Umbilical cord (tissue), 2 donors: ENCODE measurements at places on chromosomes 1 and 21.

GRCh38 chr1:232883992-232884661 is 66.3 kb upstream of the NTPCR start:
- DNase-seq = no peak

DNA sequence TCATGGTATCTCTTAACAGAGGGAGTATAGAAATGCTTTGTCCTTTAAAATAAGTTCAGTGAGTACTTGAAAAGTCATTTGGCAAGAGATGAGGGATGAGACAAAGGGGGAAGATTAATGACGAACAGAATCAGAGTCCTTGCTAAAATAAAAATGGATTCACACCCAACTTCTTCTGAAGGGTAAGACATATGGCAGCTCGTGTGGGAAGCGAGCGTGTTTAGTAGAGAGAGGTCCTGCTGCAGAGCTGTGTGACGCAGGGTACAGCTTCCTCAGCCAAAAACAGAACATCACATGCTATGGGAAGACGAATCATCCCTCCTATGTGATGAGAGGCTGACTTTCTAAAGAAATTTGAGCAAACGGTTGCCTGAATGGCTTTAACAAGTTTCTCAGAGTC is 158.5 kb upstream of the LMO4 start:
- no peak for DNase-seq

- DNase-seq = peak; percentile 98
These were observed 16.1 kb upstream of the CHI3L1 start for GRCh38 chr1:203202431-203203245.

DNA sequence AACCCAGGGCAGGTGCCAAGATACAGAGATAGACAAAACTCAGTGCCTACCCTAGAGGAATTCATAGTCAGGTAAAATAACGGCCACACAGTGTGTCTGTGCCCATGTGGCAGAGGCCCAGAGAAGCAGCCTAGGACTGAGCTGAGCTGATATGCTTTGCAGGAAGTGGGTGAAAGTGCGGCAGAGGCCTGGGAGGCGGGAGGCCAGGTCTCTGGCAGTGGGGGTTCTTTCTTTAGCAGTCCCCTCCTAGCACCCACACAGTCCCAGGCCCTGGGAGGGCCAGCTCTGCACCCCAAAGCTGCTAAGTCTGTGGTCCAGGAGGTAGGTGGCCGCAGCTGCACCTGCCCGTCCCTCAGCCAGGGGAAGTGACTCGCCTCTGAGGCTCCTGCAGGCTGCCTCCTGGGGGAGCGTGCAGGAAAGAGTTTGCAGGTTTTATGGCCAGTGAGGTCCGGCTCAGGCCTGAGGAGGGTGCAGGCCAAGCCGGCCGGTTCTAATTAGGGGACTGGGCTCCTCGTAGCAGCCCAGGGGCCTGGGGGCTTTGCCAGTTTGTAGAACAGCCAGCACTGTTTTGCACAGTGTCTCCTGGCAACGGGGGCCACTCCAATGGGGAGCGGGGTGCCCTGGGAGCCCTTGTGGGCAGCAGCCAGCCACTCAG is 107.9 kb downstream of the SPSB1 start:
- no peak for DNase-seq

GRCh38 chr1:192626366-192627179 is 9.4 kb upstream of the RGS13 start:
- peak; percentile 36 for DNase-seq

DNA sequence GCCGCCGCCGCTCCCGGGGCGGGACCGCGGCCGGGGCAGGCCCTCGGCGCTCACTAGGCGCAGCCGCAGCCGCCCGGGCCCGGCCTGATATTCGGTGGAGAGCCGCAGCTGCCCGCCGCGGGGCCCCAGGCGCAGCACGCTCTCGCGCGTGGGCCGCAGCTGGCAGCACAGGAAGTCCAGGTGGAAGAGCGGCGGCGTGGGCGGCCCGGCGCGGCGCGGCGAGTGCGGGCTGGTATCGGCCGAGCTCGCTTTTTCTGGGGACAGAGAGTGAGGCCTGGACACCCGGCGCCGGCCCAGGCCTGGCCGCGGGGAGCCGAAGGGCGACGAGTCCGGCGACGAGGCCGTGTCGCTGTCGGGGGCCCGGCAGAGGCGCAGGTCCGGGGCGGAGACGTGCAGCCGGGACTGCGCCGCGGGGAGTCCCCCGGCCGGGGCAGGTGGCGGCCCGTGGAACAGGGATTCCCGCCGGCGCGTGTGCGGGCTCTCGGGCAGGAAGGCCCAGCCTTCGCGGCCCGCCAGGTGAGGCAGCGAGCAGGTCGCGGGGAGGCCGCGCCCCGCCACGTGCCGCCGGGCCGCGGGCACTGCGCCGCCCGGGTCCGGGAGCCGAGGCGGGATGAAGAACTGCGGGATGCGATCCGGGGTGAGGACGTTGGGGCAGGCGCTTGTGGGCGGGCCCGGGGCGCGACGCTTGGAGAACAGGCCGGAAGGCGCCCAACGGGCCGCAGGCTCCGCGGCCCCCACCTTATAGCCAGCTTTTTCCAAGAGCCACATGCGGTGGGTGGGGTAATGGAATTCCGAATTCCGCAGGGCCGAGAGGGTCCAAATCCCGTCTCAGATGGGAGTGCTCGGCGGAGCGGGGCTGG is 1.2 kb downstream of the C2CD4D start:
- DNase-seq = no peak

GRCh38 chr1:56550138-56550858 is 29.1 kb downstream of the PLPP3 start:
- no peak for DNase-seq

- no peak for DNase-seq
These were observed 147.8 kb downstream of the TNFSF18 start for GRCh38 chr1:172902861-172903381.

- DNase-seq = peak; percentile 75
These were observed 509 bp downstream of the ADAMTS4 start for GRCh38 chr1:161198194-161198896.

- DNase-seq = peak; percentile 95
These were observed 355.8 kb upstream of the PTBP2 start for GRCh38 chr1:96365596-96366390.

DNA sequence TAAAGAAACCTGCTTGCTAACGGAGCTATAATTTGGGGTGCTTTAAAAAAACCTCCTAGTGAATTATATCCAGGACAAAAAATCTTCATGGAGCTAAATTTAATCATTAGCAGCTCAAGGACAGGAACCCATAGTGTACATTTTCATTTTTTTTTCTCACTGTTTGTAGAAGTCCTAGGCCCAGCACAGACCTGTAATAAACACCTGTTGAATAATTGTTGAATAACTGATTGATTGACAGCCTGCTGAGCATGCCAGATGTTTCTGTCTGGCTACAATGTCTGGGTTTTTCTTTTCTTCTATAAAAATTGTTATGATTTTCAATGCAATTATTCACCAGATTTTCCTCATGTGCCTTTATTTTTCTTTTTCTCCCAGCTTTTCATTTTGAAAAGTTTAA is 10.9 kb upstream of the GALNT2 start:
- no peak for DNase-seq

DNA sequence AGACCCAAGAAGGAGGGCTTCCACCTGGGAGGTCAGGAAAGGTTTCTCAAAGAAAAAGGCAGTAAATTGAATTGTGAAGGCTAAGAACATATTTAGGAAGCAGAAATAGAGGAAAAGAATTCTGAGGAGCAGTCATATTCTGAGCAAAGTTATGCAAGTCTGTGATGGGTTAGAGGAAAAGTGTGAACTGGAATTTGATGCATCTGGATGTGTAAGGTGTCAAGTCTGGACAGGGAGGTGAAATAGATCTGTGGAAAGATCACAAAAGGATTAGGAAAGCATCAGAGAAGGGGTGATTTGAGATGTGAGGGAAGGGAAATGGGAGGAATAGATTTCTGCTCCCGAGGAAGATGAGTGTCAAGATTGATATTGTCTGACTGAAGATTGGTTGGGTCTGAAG is 18.1 kb upstream of the PRDM2 start:
- DNase-seq = no peak

DNA sequence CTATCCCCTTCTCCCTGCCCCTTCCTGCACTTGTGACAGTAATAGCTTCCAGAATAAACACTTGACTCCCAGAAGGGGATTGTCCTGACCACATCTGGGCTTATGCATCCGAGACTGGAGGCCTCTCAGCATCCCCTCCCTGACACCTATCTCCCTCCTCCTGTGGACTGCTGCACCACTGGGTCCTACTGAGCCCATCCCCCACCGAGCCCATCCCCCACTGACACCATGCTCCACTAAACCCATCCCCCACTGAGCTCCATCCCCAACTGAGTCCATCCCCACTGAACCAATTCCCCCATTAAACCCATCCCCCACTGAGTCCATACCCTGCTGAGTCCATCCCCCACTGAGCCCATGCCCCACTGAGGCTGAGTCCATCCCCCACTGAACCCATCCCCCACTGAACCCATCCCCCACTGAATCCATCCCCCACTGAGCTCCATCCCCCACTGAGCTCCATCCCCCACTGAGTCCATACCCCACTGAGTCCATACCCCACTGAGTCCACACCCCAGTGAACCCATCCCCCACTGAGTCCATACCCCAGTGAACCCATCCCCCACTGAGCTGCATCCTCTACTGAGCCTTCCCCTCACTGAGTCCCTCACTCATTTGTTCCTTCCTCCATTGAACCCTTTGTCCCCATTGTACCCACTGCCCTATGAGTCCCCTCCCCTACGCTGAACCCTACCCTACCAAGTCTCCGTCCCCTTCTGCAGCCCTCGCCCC is 5.6 kb downstream of the PDZK1IP1 start:
- DNase-seq = no peak

DNA sequence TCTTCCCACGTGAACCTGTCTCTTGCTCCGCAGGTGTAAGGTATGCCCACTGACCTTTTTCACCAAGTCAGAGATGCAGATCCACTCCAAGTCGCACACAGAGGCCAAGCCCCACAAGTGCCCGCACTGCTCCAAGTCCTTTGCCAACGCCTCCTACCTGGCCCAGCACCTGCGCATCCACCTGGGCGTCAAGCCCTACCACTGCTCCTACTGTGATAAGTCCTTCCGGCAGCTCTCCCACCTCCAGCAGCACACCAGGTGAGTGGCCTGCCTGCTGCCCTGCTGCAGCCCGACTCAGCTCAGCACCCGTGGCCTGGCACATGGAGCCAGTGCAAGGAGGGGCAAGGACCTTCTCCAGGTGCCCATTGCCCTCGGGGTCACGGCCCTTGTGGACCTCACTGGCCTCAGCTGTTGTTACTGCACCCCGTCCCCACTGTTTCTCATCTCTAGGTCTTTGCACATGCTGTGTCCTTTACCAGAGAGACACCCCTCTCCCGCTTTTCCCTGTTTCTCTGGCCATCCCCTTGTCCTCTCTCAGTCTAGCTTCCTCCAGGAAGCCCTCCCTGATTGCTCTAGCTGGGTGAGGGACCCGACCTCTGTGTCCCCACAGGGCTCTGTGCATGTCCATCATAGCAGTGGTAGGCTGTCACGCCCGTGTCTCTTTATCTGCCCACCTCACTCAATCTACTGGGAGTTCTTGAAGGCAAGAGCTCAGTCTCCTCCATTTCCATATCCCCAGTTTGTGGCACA is 25.4 kb downstream of the ZNF362 start:
- no peak for DNase-seq

- peak; percentile 32 for DNase-seq
These were observed 53.6 kb upstream of the EFHD2 start for GRCh38 chr1:15355968-15356625.

GRCh38 chr21:14306126-14306907 is 76.6 kb downstream of the HSPA13 start:
- DNase-seq = peak; percentile 23

DNA sequence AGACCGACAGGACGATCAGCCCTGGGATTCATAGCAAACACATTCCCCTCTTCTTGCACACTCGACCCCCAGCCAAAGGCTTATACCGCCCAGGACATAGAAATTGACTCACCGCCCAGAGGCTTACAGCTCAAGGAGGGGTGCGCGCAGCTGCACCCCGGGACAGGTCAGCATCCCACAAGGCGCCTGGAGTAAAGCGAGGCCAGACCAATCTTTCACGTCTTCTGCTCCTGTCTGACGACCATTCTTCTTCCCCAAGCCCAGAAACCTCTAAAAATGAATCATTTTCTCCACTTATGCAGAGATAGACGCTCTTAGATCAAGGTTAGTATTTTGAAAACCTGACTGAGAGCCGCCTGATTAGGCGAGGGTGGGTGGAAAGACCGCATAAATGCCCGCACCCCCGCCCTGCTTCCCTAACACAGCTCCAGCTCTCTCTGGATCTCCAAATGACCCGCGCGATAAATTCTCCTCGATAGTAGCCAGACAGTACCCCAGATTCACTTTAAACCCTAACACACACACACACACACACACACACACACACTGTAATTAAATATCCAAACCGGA is 1.9 kb upstream of the LHX8 start:
- DNase-seq = no peak
